Body of pancreas (tissue), 4 donors: ENCODE measurements at places on chromosomes 16 and 17.

GRCh38 chr17:79993390-79994227 lies 42.1 kb downstream of the TBC1D16 start:
- peak; percentile 82 for DNase-seq
- peak overlapping the region; percentile 71 for H3K27ac ChIP-seq
- H3K36me3 ChIP-seq: no peaks in the 10 kb centered on the region
- H3K4me1 ChIP-seq: peaks cover 52% of the 10 kb centered on the region
- H3K27me3 ChIP-seq: no peaks in the 10 kb centered on the region

DNA sequence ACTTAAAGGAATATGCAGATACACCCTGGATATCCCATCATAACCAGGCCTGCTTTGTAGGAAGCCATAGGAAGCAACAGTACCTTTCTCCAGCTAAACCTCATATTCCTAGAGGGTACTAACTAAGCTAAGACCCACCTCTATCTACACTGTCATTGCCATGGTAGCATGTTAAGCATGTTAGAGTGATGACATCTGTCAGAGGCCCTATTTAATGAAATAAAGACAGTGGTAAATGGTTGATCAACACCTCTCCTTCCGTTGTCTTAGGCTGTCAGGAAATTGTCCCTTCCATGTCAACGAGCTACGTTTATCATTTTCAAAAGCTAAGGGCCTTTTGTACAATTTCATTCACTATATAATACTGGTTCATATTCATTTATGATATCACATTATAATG lies 251.1 kb upstream of the PSMD7 start:
- no peak overlapping the region for H3K4me3 ChIP-seq
- H3K4me1 ChIP-seq: no peaks in the 10 kb centered on the region
- no peak overlapping the region for H3K27ac ChIP-seq

DNA sequence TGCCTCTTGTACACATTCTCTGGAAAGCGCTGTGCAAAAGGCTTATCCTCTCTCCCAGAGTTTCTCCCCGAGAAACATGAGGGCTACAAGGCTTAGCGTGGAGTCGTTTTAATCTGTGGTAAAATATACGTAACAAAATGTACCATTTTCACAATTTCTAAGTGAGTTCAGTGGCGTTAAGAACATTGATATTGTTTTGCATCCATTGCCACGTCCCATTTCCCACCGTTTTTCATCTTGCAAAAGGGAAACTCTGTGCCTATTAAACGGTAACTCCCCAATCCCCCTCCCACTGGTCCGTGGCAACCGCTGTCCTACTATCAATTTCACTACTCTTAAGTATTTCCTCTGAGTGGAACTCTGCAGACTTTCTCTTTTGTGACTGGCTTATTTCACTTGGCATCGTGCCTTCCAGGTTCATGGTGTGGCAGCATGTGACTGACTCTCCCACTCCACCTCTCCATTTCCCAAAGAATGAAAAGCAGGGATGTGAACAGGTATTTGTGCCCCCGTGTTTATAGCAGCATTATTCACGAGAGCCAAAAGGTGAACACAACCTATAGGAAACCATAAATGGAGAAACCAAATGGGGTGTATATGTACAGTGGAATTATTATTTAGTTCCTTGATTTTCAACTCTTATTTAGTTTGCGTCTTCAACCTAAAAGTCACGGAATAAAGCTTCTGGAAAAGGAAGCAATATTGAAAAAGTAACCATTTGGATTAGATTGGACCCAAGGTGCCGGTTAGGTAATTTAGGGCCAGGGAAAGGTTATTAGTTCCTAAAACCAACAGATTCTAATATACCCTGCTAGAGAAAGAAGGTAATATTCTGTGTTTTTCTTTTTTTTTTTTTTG lies 1.1 kb upstream of the USP32 start:
- peak overlapping the region; percentile 71 for H3K27ac ChIP-seq
- DNase-seq: peak; percentile 75
- peaks cover 28% of the 10 kb centered on the region for H3K4me1 ChIP-seq
- H3K27me3 ChIP-seq: no peaks in the 10 kb centered on the region
- no peaks in the 10 kb centered on the region for H3K36me3 ChIP-seq

DNA sequence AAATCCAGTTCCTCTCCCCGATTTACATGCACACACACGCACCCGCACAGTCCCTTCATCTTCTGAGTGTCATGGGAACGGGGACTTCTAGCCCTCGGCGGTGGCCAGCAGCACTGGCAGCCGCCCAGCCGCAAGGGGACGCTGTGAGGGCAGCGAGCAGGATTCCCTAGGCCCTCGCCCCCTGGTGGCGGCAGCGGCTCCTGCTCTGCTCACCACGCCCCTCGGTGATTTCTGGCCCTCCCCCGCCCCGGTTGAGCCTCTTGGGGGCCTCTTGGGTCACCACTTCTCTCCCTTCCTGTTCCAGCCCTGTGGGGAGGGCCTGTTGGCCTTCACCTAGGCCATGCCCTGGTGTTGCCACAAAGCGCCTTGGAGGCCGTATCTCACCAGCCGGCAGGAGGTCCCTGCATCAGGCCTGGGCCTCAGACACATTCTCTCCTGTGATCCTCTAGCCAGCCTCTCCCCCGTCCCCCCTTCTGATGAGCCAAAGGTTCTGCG lies 75.2 kb upstream of the KSR1 start:
- H3K27me3 ChIP-seq: no peaks in the 10 kb centered on the region
- no peak overlapping the region for H3K27ac ChIP-seq
- no peak overlapping the region for H3K4me3 ChIP-seq
- H3K4me1 ChIP-seq: peaks cover 18% of the 10 kb centered on the region
- peak; percentile 62 for DNase-seq

DNA sequence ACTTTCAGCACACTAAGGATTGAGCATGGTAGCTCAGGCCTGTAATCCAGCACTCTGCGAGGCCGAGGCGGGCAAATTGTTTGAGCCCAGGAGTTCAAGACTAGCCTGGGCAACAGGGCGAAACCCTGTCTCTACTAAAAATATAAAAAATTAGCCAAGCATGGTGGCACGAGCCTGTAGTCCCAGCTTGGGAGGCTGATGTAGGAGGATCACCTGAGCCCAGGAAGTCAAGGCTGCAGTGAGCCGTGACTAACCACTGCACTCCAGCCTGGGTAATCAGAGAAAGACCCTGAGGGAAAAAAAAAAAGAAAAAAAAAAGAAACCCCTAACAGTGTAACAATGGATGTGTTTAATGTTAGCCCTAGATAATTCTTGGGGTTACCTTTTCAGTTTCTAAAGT lies 24.0 kb downstream of the PARN start:
- no peaks in the 10 kb centered on the region for H3K4me1 ChIP-seq
- H3K36me3 ChIP-seq: no peaks in the 10 kb centered on the region
- H3K27me3 ChIP-seq: no peaks in the 10 kb centered on the region
- no peak overlapping the region for H3K4me3 ChIP-seq
- no peak overlapping the region for H3K27ac ChIP-seq

DNA sequence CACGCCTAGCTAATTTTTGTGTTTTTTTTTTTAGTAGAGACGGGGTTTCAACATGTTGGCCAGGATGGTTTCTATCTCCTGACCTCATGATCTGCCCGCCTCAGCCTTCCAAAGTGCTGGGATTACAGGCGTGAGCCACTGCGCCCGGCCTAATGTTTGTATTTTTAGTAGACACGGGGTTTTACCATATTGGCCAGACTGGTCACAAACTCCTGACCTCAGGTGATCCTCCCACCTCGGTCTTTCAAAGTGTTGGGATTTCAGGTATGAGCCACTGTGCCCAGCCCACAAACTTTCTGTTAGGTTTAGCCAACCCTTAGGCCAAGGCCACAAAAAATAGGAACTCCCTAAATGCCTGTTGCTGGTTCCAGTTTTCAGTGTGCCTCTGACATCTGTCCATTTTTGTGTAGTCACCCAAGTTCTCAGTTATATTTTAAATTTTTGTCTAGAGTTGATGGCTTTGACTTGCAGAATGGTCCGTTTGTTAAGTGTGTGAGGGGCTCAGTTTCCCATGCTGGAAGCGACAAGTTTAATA lies 12.7 kb downstream of the CCL16 start:
- no peak overlapping the region for H3K4me3 ChIP-seq
- H3K27ac ChIP-seq: no peak overlapping the region
- H3K27me3 ChIP-seq: no peaks in the 10 kb centered on the region
- no peak for DNase-seq
- H3K36me3 ChIP-seq: no peaks in the 10 kb centered on the region

- no peak overlapping the region for H3K27ac ChIP-seq
- H3K4me1 ChIP-seq: peaks cover 9% of the 10 kb centered on the region
- H3K4me3 ChIP-seq: no peak overlapping the region
These were observed 59.3 kb downstream of the USP10 start for GRCh38 chr16:84759061-84759460.

- H3K4me3 ChIP-seq: peak overlapping the region; percentile 44
- H3K36me3 ChIP-seq: peaks cover 10% of the 10 kb centered on the region
- H3K27ac ChIP-seq: peak overlapping the region; percentile 92
- peak; percentile 92 for DNase-seq
- no peaks in the 10 kb centered on the region for H3K27me3 ChIP-seq
- H3K4me1 ChIP-seq: peaks cover 48% of the 10 kb centered on the region
These were observed 669 bp downstream of the MIEF2 start for GRCh38 chr17:18261146-18261515.

DNA sequence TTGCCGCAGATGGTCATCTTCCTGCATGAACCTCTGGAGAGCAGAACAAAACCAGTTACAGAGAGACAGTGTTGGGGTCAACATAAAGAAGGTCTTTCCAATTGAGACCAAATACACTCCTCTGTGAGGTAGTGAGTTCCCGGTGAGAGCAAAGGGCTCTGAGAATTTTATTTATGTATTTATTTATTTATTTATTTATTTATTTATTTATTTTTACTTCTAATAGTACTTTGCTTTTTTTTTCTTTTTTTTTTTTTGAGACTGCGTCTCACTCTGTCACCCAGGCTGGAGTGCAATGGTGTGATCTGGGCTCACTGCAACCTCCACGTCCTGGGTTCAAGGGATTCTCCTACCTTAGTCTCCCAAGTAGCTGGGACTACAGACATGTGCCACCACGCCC lies 12.1 kb upstream of the COTL1 start:
- no peaks in the 10 kb centered on the region for H3K27me3 ChIP-seq
- H3K4me3 ChIP-seq: no peak overlapping the region
- no peaks in the 10 kb centered on the region for H3K36me3 ChIP-seq
- H3K4me1 ChIP-seq: peaks cover 8% of the 10 kb centered on the region
- no peak overlapping the region for H3K27ac ChIP-seq
- no peak for DNase-seq

DNA sequence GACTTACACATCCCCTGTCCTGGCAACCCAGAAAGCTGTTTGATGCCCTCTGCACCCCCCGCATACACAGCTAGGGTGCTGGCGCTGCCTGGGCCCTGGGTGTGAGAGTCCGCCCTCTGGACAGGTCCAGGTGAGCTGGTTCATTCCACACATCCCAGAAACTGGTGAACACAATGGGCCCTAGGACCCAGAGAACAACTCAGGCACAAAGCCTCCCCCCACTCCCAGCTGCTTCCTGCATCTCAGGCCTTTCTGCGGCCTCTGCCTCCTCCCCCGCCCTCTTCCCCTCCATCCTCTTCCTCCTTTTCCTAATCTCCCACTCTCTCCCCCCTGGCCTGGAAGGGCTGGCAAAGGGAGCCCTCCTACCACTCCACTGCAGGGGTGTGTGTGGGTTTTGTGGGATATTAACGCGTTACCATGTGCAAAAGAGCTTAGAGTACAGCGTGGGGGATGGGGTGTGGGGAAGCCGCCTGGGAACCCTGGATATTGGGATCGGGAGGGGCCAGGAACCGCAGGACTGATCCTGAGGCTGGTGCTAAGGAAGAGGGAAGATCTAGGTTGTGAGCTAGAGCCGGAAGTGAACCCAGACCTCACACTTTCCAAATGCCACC lies 1.6 kb upstream of the PPP1R9B start:
- no peaks in the 10 kb centered on the region for H3K27me3 ChIP-seq
- peaks cover 57% of the 10 kb centered on the region for H3K4me1 ChIP-seq
- peak overlapping the region; percentile 85 for H3K27ac ChIP-seq
- peak; percentile 92 for DNase-seq

DNA sequence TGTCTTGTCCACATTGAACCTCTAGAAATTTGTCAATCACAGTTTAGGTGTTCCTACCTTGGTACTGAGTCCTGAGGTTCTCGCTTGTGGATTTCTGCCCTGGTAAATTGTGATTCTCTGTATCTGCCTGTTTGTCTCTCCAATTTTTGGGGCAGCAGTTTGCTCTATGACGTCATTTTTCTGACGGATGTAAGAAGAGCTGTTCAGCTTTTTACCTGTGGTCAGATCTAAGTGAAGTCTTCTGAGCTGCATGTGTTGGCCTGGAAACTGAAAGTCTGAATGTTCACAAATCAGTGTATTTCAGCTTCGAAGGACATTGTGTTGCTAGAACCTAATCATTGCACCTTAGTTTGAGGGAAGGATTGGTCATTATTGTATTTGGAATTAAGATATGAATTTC lies 63.4 kb downstream of the BCAS3 start:
- no peaks in the 10 kb centered on the region for H3K36me3 ChIP-seq
- H3K27ac ChIP-seq: no peak overlapping the region
- no peak overlapping the region for H3K4me3 ChIP-seq
- DNase-seq: no peak
- H3K27me3 ChIP-seq: no peaks in the 10 kb centered on the region

DNA sequence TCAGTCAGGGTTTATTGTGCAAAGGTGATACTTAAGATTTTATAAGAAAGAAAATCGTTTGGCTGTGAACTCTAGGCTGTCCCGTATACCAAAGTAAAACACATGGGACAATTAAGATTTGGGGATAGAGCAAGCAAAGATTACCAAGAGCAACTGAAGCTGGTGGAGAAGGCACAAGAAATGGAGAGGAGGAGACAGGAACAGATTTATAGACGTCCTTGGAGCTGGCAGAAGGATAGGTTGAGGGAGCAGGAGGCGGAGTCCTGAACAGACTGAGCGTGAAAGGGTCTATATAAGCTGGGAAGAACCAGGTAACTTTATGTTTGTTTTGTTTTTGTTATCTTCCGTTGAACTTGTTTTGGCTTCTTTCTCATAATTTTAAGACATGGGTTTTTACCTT lies 3.8 kb downstream of the TNRC6C start:
- no peaks in the 10 kb centered on the region for H3K27me3 ChIP-seq
- H3K4me1 ChIP-seq: peaks cover 27% of the 10 kb centered on the region
- no peak for DNase-seq
- H3K36me3 ChIP-seq: no peaks in the 10 kb centered on the region
- no peak overlapping the region for H3K27ac ChIP-seq

- no peaks in the 10 kb centered on the region for H3K27me3 ChIP-seq
- no peaks in the 10 kb centered on the region for H3K36me3 ChIP-seq
- peak; percentile 68 for DNase-seq
- H3K27ac ChIP-seq: peak within 1 kb of the TSS; percentile 84
These were observed at the start of gene SLC7A6 for GRCh38 chr16:68264128-68265077. TSS of gene SLC7A6 (plus strand) at chr16:68264526. CDS start at chr16:68274727, 10,201 bp downstream.

DNA sequence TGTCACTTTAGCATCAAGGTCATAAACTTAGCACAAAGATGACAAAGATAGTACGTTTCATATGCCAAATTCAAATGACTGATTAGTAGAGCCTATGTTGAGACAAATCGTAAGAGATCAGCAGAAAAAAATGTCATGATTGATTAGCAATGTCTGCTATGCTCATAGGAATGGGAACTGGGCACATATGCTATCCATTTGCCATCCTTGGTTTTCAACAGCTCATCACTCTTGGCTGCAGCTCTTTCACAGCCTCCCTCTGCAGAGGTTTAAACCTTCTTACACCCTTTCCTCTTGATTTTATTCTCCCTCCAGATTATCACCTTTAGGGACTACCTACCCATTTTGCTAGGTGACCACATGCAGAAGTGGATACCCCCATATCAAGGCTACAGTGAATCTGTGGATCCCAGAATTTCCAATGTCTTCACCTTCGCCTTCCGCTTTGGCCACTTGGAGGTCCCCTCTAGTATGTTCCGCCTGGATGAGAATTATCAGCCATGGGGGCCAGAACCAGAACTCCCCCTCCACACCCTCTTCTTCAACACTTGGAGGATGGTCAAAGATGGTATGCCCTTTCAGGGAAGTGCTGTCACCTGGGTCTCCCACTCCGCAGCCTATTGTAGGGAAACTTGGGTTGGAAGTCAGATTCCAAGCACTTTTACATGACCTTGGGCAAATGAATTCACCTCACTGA lies 16.2 kb downstream of the MPO start:
- H3K27me3 ChIP-seq: no peaks in the 10 kb centered on the region
- H3K4me3 ChIP-seq: no peak overlapping the region
- no peak for DNase-seq
